ENCODE measurements at places on chromosomes 12 and 14.

GRCh38 chr14:100623961-100624360, 36.7 kb upstream of the BEGAIN start:
- DNase-seq: no peak

DNA sequence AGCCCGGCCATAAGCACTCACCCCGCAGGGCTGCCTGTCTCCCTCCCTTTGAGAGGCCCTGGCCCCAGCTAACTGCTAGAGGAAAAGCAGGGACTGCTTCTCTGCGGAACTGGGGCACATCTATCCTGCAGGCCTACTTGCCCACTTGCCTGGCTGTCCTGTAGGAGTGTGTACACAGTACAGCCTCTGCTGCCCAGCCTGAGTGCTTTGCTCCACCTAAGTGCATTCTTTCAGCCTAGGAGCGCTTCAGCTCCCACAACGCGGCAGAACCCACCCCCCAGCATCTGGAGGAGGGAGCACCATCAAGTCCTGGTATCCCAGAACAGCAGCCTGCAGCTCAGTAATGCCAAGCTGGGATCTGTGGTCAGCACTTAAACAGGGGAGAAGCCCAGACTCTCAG, 79.9 kb upstream of the CD163 start:
- no peak for DNase-seq

DNA sequence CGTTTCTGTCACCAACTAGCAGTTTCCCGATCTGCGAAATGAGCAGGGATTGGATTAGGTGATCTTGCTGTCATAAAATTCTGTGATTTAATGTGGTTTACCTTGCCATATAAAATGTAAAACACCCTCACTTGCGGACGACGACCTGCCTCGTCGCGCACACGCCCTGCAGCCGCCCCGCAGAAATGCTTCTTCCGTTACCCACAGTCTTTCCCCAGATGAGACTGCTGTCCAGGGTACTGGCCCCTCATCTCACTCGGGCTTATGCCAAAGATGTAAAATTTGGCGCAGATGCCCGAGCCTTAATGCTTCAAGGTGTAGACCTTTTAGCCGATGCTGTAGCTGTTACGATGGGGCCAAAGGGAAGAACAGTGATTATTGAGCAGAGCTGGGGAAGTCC, 17.7 kb upstream of the FOXJ2 start:
- no peak for DNase-seq

GRCh38 chr12:89439941-89440340, 84.7 kb downstream of the GALNT4 start:
- no peak for DNase-seq

GRCh38 chr14:34436118-34436905, 25.7 kb downstream of the SPTSSA start:
- DNase-seq: no peak

DNA sequence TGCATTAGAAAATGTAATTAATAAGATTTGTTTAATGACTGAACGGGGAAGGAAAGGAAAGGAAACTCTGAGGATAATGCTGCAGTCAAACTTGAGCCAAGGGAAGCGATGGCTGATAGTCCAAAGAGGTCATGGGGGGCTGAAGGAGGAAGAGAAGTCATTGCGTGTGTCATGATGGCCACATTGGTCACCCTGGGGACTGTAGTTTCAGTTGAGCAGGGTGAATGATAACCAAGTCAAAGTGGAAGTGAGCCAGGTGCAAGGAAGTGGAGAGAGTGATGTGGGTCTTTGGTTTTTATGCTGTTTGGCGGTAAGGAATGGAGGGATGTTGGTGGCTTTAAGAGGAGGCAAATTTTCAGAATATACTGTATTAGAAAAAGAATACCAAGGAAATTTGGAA, 21.6 kb downstream of the C12orf75 start:
- DNase-seq: no peak

GRCh38 chr12:32612658-32613614, 66.2 kb upstream of the DNM1L start:
- no peak for DNase-seq

DNA sequence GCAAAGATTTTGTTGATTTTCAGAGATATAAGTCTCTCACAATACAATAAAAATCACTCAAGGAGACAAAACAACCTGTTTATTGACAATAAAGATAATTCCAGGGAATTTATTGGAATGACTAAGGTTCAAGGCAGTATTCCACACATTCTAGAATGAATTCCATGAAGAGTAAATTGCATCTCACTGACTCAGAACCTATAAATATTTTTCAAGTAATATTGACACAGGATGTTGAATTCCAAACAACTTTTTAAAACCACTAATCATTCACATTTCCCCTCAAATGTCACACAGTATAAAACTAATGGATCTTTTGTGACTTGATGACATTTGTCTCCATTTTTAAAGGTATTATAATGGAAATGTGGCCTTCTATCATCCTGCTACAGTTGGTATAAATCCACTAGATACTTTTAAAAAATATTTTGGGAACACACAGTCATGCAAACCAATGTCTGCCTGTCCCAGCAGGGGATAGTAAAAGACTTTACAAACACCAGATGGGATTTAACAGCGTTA, 42.1 kb upstream of the LGR5 start:
- DNase-seq: no peak

DNA sequence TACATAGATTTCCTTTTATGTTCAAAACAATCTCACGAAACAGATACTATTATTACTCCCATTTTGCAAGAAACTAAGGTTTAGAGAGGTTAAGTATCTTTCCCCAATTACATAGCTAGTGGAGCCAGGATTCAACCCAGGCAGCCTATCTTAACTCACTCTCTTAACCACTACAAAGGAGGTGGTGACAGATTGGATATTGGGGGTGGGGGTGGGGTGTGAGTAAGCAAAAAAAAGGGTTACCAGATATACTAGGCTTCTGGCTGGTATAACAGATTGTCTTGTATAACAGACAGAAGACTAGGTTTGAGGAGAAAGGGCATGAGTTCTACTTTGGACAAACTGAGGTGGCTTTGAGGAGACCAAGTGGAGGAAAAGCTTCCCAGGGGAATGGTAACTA, 2.1 kb downstream of the GMFB start:
- DNase-seq: no peak

- DNase-seq: no peak
Measured at GRCh38 chr14:69231486-69231885, 28.5 kb upstream of the GALNT16 start.

DNA sequence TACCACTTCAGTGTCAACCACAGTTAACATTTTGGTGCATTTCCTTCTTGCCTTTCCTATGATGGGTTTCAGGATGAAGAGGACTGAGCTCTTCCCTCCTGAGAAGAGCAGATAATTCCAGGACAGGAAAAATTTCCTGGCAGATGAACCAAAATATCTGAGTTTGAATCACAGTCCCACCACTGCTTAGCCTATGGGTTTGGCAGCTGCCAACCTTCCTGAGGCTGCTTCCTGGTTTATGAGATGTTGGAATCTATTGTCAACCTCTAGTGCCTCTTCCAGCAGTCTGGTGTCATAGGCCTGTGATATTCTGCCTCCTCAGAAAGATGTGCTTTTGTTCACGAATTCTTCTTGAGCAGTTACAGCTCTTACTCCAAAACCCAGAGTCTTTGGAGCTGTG, 197.4 kb upstream of the FRMD6 start:
- DNase-seq: no peak

- DNase-seq: no peak
Measured at GRCh38 chr12:77214136-77214535, 148.8 kb upstream of the E2F7 start.

DNA sequence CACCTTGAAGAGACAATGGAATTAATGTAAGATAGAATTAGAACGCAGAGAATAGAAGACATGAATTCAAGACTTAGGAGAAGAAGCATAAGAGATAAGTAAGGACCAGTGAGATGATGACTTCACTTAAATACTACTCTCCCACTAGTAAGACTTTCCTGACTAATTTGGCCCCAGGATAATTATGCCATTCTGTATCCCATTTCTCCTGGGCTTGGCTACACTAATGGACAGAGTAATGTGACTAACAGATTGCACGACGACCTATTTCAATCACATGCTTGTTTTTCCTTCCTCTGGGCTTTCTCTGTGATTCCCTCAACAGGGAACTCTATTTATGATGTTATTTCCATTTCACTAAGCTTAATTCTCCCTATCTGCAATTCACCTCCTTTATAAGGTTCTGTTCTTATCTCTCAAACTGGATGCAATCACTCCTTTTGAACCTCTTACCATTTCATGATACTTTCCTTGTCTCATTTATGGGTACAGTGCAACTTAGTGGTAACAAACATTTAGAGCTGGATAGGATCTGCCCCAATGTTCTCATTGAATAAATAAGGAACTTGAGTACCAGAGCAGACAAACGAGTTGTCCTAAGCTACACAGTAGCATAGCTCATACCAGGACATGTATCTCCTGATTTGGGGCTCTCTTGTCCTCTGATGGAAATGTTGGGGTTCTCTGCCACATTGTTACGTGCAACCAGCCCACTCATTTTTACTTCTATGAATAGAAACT, 102.7 kb downstream of the BTG1 start:
- DNase-seq: no peak

DNA sequence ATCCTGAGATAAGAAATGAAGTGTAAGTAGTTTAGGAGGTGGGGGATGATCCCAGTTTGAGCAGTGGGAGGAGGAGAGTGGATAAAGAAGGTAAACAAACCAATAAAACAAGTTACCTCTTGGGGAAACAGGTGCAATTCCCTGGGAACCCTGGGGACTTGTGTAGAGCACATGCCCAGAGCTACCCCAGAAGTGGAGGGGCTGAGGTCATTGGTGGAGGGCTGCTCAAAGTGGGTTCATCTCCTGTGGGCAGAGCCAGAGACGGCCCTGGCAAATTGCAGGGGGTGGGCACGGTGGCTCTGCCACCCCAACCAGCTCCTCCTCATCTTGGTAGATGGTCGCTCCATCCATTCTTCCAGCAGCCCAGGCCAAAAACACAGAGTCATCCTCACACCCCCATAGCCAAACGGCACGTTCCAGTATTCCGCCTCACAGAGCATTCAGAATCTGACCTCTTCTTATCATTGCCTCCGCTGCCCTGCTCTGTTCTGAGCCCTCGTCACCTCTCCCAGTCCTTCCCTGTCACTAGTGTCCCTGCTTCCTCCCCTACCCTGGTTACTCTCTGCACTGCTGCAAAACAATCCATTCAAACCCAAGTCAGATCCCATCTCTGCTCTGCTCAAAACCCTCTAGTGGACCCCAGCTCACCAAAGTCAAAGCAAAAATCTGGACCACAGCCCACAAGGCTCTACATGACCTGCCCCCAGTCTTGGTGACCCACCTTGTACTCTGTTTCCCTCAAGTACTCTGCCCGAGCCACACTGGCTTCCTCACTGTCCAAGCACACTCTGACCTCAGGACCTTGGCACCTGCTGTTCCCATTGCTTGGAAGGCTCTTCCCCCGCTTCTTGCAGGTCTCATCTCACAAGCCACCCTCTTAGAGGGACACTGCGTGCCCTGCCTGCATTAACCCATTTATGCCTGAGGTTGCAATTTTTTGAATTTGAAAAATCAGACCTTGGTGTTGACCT, 5.5 kb downstream of the CYP46A1 start:
- DNase-seq: no peak

GRCh38 chr12:106096376-106096775, 42.4 kb downstream of the NUAK1 start:
- DNase-seq: no peak

DNA sequence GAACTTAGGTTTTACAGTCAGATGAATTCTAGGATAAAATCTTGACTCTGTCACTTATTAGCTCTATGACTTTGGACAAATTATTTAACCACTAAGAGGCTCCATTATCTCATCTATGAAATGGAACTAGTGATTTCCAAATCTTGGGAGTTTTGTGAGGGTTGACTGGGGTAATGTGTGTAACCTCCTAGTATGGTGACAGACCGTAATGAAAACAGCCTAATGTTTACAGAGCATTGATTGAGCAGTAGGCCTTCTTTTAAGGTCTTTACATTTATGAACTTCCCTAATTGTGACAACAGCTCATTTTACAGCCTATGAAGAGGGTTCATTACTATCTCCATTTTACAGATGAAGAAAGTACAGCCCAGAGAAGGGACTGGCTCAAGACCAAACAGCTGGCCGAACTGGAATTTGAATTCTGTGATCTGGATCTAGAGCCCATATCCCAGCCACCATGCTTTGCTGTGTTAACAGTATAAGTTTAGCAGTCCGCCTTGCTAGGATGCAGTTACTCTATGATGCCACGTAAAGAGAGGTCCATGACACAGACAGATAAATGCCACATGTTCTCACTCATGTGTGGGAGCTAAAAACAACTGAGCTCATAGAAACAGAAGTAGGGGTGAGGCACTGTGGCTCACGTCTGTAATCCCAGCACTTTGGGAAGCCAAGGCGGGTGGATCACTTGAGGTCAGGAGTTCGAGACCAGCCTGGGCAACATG, 9.1 kb upstream of the FBXL14 start:
- DNase-seq: no peak

DNA sequence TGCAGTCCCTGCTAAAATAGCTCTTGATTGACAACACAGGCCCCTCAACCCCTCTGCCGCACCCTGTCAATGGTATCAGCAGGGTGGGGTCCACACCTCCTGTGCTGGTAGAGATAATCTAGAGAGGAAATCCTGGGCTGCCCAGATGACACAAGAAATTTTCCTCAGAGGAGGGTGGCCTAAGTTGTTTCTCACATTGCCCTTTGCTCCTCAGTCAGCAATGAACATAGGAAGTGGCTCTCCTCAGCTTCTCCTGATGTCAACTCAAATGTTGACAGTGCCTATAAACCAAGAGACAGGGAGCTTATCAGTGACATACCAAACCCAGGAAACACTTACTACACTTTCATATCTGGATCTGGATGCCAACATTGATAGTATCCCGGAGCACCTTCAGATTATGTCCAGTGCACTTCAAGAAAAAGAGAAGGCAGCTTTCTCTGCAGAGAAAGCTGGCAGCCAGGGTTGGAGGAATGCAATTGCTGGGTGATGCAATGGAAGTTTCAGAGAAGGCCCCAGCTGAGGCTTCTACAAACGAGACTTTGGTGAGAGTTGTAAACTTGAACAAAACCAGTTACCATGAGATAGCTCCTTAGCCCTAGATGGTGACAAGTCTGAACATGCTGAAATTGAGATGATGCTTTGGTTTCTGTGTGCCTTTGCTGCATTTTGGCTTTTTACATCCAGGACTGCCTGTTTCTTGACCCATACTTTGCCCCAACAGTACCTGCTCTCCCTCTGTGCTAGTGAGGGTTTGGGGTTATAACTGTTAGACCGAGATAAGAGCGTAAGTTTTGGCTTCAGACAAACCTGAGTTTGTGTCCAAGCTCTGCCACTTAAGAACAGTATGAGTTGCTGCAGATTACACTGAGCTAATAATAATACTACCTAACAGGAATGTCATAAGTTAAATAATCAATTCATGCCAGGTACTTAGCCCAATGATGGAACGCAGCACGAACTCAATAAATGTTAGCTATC, 183.5 kb downstream of the NUAK1 start:
- no peak for DNase-seq
